ENCODE measurements at places on chromosomes 3 and 15.

- DNase-seq = no peak
Observed at GRCh38 chr3:183586477-183586876, 31.0 kb upstream of the KLHL6 start.

DNA sequence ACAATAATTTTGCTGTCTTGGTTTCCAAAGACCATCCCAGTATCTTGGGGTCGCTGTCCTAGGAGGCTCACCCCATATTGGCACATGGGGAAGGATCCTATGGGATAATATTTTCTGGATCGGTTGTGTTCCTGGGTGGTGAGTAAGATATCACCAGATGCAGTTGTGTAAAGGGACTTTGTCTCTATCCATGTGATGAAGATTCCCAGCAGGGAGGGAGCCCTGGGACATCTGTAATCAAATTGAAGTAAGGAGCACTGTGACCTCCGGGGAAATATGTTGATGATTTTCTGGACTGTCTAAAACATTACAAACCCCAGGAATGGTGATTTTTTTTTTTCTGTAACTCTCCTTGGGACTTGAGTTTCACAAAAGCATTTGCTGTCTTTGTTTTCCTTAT lies 36.2 kb upstream of the LRTM1 start:
- no peak for DNase-seq

- DNase-seq = no peak
Observed at GRCh38 chr15:36886191-36886590, 214.2 kb downstream of the MEIS2 start.

GRCh38 chr3:69784954-69785514 lies 45.8 kb downstream of the MITF start:
- DNase-seq = no peak

DNA sequence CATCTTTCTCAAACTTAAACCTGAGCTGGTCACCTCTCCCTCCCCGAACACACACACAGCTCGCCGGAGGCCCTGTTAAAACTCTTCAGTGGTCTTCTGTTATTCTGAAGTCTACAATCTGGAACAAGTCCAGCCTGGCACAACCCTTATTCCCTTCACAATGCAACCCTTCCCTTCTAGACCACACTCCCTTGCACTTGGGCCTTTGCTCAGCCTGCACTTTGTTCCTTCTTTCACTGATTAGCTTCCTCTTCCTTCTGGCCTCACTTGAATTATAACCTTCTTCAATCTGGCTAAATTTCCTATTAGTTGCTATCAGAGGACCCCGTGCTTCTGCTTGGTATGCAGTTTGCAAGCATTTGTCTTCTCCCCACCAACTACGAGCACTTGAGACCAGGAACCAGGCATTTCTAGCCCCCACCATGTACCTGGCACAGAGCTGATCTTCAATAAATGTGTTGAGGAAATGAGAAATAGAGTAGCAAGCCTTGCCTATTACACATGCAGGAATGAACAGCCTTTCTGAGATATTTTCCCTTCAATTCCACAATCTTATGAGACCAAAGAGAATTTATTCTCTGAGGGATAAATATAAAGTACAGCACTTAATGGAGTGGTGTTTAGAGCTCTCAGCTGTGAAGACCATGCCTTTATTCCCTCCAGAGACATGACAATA lies 663.1 kb upstream of the ADAMTS9 start:
- DNase-seq = no peak

DNA sequence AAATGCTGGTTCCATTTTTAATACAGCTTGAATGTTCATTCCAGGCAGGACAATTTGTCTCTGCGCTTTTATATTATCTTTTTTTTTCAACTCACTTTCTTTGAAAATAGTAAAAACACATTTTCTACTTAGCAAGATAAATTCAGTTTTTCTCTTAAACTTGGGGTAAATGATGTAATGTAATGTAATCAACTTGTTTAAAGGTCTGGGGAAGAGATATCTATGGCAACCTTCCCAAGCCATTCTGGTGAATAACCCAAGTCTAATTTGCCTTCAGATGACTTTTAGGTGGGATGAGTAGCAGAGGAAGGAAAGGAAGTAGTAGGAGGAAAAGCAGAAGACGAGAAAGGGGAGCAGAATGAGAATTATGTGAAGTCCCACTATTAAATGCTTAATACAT lies 335.1 kb downstream of the SV2B start:
- DNase-seq = no peak

GRCh38 chr3:146653978-146654377 lies 48.8 kb upstream of the PLSCR5 start:
- DNase-seq = no peak
